Breast epithelium (tissue), 4 donors: ENCODE measurements at places on chromosomes 6 and 20. TPM values are rescaled to one million over a fixed set of nuclear protein-coding genes. Genes with fewer than 3 reads are reported as not detected.

DNA sequence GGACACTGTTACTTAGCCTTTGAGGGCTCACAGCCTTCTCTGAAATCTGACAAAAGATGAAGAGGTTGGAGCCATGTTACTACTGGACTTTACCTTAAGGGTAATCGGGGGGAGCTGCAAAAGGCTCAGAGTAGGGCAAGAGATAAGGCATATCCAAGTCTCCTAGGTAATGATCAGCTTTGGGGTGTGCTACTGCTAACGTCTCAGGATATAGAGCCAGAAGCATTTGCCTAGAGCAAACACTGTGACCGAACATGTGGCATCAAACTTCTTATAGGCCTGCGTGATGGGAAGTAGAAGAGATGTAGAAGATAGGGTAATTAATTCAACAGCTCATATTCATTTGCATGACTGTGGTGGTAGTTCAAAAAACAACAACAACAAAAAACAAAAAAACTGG is 11.1 kb downstream of the UBE2V1 start:
- no peak overlapping the region for H3K4me3 ChIP-seq
- no peaks in the 10 kb centered on the region for H3K27me3 ChIP-seq
- DNase-seq: no peak
- no peak overlapping the region for H3K27ac ChIP-seq
- no peaks in the 10 kb centered on the region for H3K4me1 ChIP-seq

- no peaks in the 10 kb centered on the region for H3K36me3 ChIP-seq
- H3K27me3 ChIP-seq: no peaks in the 10 kb centered on the region
- H3K4me3 ChIP-seq: no peak overlapping the region
- no peak for DNase-seq
- no peaks in the 10 kb centered on the region for H3K4me1 ChIP-seq
Measured at GRCh38 chr6:64012351-64013001, 376.9 kb downstream of the PHF3 start.

DNA sequence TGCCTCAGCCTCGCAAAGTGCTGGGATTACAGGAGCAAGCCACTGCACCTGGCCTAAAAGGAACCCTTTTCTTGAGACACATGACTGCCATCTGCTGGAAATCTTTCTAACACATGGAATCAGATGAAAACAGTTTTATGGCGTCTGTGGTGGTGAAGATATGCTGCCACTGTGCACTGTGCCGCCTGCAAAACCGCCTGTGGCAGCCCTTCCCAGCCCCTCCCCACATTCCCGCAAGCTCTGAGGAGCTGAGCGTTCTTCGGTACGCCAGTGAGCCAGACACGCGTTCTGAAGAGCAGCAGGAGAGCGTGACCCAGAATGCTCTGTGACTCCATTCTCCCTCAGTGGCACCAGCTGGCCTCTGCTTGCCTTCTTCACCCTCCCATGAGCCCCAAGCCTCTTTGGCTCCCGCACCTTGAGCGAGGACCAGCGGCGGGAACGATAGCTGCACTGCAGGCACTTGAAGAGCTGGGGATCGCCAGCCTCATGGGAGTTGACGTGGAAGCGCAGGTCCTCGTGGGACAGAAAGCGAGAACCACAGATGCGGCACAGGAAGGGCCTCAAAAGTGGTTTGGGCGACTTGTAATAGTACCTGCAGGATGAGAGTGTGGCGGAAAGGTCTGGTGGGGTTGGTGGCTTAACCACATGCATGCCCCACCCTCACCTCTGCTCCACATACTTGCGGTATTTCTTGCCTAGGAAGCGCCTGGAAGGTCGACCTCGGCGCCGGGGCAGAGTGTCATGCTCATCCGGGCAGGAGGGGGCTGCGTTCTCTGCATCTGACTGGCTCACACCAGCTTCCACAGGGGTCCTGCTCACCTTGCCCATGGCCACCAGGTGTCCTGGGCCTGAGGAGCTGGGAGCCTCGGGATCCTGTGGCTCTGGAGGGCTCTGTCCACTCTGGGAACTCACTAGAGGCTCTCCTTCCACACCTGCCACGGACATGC is 8.7 kb downstream of the ZNF335 start:
- H3K36me3 ChIP-seq: peaks cover 27% of the 10 kb centered on the region
- H3K27ac ChIP-seq: no peak overlapping the region
- no peaks in the 10 kb centered on the region for H3K27me3 ChIP-seq
- H3K4me3 ChIP-seq: no peak overlapping the region
- DNase-seq: peak; percentile 27

GRCh38 chr6:52498538-52499017 is 78.3 kb downstream of the TRAM2 start:
- no peaks in the 10 kb centered on the region for H3K4me1 ChIP-seq
- no peaks in the 10 kb centered on the region for H3K27me3 ChIP-seq
- H3K4me3 ChIP-seq: no peak overlapping the region

- no peaks in the 10 kb centered on the region for H3K4me1 ChIP-seq
- peak overlapping the region; percentile 67 for H3K4me3 ChIP-seq
- H3K27me3 ChIP-seq: no peaks in the 10 kb centered on the region
- peak overlapping the region; percentile 92 for H3K27ac ChIP-seq
- H3K36me3 ChIP-seq: no peaks in the 10 kb centered on the region
Measured at GRCh38 chr6:157273756-157274470, 49.4 kb downstream of the TMEM242 start.

DNA sequence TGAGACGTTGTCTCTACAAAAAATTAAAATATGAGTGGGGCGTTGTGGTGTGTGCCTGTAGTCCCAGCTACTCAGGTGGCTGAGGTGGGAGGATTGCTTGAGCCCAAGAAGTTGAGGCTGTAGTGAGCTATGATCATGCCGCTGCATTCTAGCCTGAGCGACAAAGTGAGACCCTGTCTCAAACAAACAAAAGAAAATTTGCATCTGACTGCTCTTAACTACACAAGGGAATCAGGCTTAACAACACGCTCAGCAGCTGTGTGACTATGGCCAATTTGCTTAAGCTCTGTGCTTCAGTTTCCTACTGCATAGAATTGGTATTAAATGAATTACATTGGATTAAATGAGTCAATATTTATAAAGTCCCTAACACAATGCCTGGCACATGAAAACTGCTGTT is 24.3 kb upstream of the MRPS10 start:
- H3K36me3 ChIP-seq: no peaks in the 10 kb centered on the region
- DNase-seq: no peak
- no peaks in the 10 kb centered on the region for H3K27me3 ChIP-seq
- no peak overlapping the region for H3K27ac ChIP-seq

GRCh38 chr6:21898107-21898796 is 304.7 kb downstream of the SOX4 start:
- DNase-seq: no peak
- H3K27me3 ChIP-seq: no peaks in the 10 kb centered on the region
- H3K27ac ChIP-seq: no peak overlapping the region
- no peaks in the 10 kb centered on the region for H3K4me1 ChIP-seq
- H3K4me3 ChIP-seq: no peak overlapping the region

DNA sequence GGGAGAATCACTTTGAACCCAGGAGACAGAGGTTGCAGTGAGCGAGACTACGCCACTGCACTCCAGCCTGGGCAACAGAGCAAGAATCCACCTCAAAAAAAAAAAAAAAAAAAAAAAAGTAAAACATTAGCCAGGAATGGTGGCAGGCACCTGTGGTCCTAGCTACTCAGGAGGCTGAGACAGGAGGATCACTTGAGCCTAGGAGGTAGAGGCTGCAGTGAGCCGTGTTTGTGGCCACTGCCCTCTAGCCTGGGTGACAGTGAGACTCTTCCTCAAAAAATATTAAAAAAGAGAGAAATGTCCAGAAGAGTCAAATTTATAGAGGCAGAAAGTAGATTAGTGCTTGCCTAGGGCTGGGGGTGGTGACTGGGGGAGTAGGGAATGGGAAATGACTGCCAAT is 6.8 kb upstream of the PIGU start:
- H3K36me3 ChIP-seq: no peaks in the 10 kb centered on the region
- H3K27me3 ChIP-seq: no peaks in the 10 kb centered on the region
- no peaks in the 10 kb centered on the region for H3K4me1 ChIP-seq

GRCh38 chr6:5746053-5746758 is 260.5 kb downstream of the NRN1 start:
- no peaks in the 10 kb centered on the region for H3K36me3 ChIP-seq
- no peak for DNase-seq
- no peak overlapping the region for H3K4me3 ChIP-seq
- no peak overlapping the region for H3K27ac ChIP-seq

DNA sequence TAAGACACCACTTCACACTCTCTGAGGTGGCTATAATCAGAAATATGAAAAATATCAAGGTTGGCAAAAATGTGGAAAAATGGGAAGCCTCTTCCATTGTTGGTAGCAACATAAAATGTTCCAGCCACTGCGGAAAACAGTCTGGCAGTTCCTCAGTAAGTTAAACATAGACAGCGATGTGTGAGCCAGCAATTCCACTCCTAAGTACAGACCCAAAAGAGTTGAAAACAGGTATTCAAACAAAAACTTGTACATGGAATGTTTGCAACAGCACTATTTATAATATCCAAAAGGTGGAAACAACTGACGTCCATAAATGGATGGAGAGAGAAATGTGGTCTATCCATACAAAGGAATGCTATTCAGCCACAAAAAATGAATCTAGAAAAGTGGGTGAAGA is 7.4 kb upstream of the PPDPF start:
- H3K4me1 ChIP-seq: no peaks in the 10 kb centered on the region
- no peak for DNase-seq
- H3K27ac ChIP-seq: no peak overlapping the region
- no peaks in the 10 kb centered on the region for H3K36me3 ChIP-seq
- H3K4me3 ChIP-seq: no peak overlapping the region
- H3K27me3 ChIP-seq: peaks cover 12% of the 10 kb centered on the region

GRCh38 chr6:97656706-97657350 is 373.8 kb upstream of the MMS22L start:
- H3K4me1 ChIP-seq: no peaks in the 10 kb centered on the region
- DNase-seq: no peak
- H3K36me3 ChIP-seq: no peaks in the 10 kb centered on the region
- H3K27ac ChIP-seq: no peak overlapping the region
- no peak overlapping the region for H3K4me3 ChIP-seq

COL21A1 gene
- total RNA-seq: 2.9 TPM
